Dorsolateral prefrontal cortex (tissue), 122 donors: ENCODE measurements at places on chromosomes 1 and 21. TPM values are rescaled to one million over a fixed set of nuclear protein-coding genes. Genes with fewer than 3 reads are reported as not detected.

Gene CALML6
- 0.88 TPM for total RNA-seq

Gene TTLL10
- total RNA-seq: not detected

Gene TSPEAR
- total RNA-seq: 0.23 TPM

Gene HES4
- 28.3 TPM for total RNA-seq

Gene S100A2
- not detected for total RNA-seq

Gene ZNF697
- 25.2 TPM for total RNA-seq

Gene SPRR4
- not detected for total RNA-seq

Gene ZMYND12
- total RNA-seq: 4.3 TPM

Gene KIF14
- total RNA-seq: 0.27 TPM

Gene RRP15
- 21.1 TPM for total RNA-seq

Gene OR14K1
- not detected for total RNA-seq

Gene PPIAL4G
- 0.22 TPM for total RNA-seq

Gene TRNP1
- total RNA-seq: 39.4 TPM

Gene HCRTR1
- not detected for total RNA-seq

Gene MX2
- 4.9 TPM for total RNA-seq

Gene F5
- total RNA-seq: 0.24 TPM

Gene MCOLN2
- total RNA-seq: not detected

Gene GSTM1
- not detected for total RNA-seq

Gene CA6
- not detected for total RNA-seq

Gene SMPDL3B
- total RNA-seq: 0.98 TPM

Gene SPATA46
- total RNA-seq: not detected

Gene HSPA13
- total RNA-seq: 36.3 TPM

Gene IFNLR1
- total RNA-seq: 2.5 TPM

Gene RCSD1
- 5.0 TPM for total RNA-seq

Gene MXRA8
- total RNA-seq: 8.2 TPM

Gene BRINP2
- total RNA-seq: 65.7 TPM

Gene SPAG17
- total RNA-seq: 0.34 TPM

Gene WNT4
- total RNA-seq: 1.1 TPM

Gene SLC35F3
- 36.0 TPM for total RNA-seq

Gene TNNT2
- 35.0 TPM for total RNA-seq

Gene NHLH1
- 1.5 TPM for total RNA-seq

Gene TEDDM1
- total RNA-seq: not detected

Gene BEND5
- total RNA-seq: 20.7 TPM

Gene PDZK1
- total RNA-seq: 0.43 TPM

Gene NMNAT2
- 135 TPM for total RNA-seq

Gene TP53BP2
- 67.0 TPM for total RNA-seq

Gene PDE4B
- 94.0 TPM for total RNA-seq

Gene TMOD4
- total RNA-seq: not detected

Gene NASP
- total RNA-seq: 101 TPM

Gene ASCL5
- total RNA-seq: 0.51 TPM

Gene OR2AK2
- total RNA-seq: 4.1 TPM

Gene RSPH1
- total RNA-seq: 6.9 TPM

Gene TIPRL
- total RNA-seq: 38.9 TPM

Gene PTCH2
- total RNA-seq: 10.1 TPM

Gene FCRL1
- total RNA-seq: not detected

Gene UTP11
- total RNA-seq: 23.6 TPM

Gene RNU1-2
- 5,626 TPM for total RNA-seq

Gene BLACAT1
- total RNA-seq: 1.9 TPM

Gene LRRC71
- total RNA-seq: not detected

Gene USF1
- total RNA-seq: 70.6 TPM

Gene XCL2
- total RNA-seq: not detected

Gene CDK18
- total RNA-seq: 68.7 TPM

Gene GSTM5
- total RNA-seq: 1.8 TPM

Gene RGS16
- total RNA-seq: 2.1 TPM

Gene C1QTNF12
- total RNA-seq: 3.2 TPM

Gene C2CD4D
- 0.80 TPM for total RNA-seq

Gene PHACTR4
- total RNA-seq: 25.0 TPM

Gene CLDN8
- total RNA-seq: not detected

Gene RALGPS2
- 22.8 TPM for total RNA-seq
